CD14-positive monocyte (primary cell): ENCODE measurements at places on chromosomes 7 and 10.

GRCh38 chr10:73908853-73909539 lies 1.9 kb upstream of the PLAU start:
- DNase-seq, result peak; percentile 93

DNA sequence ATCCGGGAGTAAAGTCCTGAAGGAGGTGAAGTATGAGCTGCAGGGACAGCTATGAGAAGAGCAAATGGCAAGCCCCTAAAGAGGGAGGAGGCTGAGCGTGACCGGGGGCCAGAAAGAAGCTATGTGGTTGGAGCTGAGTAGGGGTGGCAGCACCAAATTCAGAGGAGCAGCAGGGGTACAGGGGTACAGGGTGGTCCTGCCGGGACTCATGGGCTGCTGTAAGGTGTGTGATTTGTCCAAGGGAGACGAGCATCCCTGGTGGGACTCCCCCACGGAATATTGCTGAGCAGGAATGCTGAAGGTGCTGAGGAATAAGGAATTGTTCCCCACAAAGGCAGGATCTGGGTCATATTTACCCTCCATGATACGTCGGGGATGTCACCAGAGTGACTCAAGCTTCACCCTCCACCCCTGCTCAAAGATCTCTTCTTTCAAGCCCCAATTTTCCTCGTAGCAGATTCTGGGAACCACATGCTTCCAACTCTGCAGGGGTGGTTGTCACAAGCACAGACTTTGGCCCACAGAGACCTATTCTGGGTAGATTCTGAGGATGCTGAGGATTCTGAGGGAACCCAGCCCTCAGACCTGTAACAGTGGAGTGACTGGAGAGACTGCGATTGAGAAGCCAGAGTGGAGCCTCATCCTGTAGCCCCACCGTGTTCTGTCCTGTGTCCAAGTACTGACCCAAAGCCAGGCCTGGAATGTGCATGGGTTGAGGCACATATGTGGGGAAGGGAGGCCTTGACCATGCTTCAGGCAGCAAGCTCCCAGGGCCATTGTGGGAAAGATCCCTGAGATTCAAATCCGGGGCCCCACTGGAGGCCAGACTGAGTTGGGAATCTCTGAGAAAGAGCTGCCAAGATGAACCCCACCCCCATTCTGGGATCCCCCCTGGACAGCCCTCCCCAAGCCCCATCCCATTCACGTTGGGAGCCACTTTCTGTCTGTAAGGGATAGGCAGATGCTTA lies 4.2 kb downstream of the SFTPD start:
- DNase-seq, result no peak

GRCh38 chr10:103921750-103922195 lies 3.8 kb upstream of the STN1 start:
- peak; percentile 56 for DNase-seq

- no peak for DNase-seq
Measured at GRCh38 chr7:52843436-52843835, 192.0 kb upstream of the POM121L12 start.

- no peak for DNase-seq
Measured at GRCh38 chr10:50439806-50440205, 183.9 kb downstream of the SGMS1 start.

GRCh38 chr7:117092785-117093184 lies 139.5 kb downstream of the ST7 start:
- no peak for DNase-seq

DNA sequence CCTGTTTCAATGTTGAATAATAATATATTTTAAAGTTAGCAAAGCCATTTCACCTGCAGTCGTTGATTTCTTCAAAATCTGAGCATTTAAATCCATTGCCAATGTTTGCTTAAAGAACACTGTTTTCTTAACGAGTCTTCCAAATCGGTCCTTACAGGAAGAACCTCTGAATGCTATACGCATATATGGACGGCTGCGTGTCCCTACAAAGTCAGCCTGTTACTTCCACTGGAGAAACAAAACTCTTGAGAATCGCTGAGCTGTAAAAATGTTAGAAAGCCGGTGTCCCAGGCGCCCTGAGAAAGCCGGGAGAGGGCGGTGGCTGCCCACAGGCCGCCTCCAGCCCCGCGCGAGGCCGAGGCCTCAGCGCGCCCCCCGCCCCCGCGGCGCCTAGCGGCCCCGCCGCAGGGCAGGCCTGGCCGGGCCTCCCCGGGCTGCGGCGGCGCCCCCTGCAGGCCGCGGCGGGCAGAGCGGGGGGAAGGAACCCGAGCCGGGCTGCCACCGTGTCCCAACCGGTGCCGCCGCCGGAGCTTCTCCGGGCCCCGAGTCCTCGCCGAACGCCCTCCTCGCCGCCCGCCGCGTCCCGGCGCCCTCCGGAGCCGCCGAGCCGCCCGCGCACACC lies at the start of gene FHIP2A:
TSS of gene FHIP2A (plus strand) at position 488 of the 622 bp plus-strand sequence. CDS start 299 bp downstream, outside the sequence.
- DNase-seq, result peak; percentile 71

GRCh38 chr10:124213899-124214510 lies 120.6 kb upstream of the CHST15 start:
- no peak for DNase-seq

DNA sequence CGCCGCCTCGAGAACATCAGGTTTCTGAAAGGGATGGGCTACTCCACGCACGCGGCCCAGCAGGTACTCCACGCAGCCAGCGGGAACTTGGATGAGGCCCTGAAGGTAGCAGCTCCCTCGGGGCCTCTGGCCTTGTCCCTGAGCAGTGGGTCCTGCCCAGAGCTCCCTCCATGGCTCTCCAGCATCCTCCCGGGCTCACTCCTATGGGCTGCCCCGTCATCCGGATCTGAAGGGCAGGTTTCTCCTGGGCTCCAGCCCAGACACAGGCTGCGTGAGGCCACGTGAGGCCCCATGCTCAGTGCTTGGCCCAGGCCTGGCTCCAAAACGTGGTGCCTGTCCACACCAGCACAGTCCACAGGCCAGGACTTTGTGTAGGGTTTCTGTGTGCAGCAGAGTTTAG lies 32.5 kb downstream of the NUB1 start:
- DNase-seq, result no peak

DNA sequence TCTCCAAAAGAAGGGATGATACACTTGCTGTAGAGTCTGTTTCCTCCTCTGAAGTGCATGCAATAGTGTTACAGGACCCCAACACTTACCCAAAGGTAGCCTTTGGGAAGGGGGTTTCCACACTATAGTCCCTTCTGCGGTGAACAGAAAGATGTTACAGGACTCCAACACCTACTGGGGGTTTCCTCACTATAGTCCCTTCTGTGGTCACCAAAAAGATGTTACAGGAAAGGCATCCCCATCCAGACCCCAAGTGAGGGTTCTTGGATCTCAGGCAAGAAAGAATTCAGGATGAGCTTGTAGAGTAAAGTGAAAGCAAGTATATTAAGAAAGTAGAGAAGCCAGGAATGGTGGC lies 69.2 kb upstream of the PIK3CG start:
- no peak for DNase-seq

- no peak for DNase-seq
Measured at GRCh38 chr7:19111474-19112273, 5.8 kb downstream of the TWIST1 start.

GRCh38 chr10:94042001-94042833 lies 48.5 kb downstream of the PLCE1 start:
- DNase-seq, result no peak

DNA sequence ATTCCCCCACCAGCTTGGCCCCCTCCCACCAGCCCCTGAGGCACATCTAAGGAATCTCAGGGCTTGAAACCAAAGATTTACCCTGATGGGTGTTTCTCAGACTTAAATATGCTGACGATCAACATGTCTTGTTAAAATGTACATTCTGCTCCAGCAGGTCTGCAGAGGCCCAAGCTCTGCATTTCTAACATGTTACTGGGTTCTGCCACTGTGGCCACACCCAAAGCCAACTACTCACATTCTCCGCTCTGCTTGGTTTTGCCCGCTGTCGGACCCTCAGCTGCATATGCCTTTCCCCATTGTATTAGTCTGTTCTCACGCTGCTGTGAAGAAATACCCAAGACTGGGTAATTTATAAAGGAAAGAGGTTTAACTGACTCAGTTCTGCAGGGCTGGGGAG lies 8.9 kb downstream of the PIP4K2A start:
- no peak for DNase-seq

DNA sequence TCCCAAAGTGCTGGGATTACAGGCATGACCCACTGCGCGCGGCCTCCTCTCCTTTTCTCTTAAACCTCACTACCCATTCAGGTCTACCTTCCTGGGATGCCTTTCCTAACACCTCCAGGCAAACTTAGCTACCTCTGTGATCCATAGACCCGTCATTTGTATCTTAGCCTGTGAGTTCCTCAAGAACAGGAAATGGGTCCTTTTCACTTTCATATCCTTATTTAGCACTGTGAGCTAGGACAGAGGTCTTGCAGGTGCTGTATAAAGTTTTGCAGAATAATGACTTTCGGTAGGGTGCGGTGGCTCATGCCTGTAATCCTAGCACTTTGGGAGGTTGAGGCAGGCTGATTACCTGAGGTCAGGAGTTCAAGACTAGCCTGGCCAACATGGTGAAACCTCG lies 215.7 kb downstream of the RELN start:
- no peak for DNase-seq

GRCh38 chr10:114380060-114380459 lies 24.2 kb downstream of the AFAP1L2 start:
- no peak for DNase-seq

GRCh38 chr10:68895041-68895440 lies 6.1 kb upstream of the DDX50 start:
- DNase-seq, result no peak

DNA sequence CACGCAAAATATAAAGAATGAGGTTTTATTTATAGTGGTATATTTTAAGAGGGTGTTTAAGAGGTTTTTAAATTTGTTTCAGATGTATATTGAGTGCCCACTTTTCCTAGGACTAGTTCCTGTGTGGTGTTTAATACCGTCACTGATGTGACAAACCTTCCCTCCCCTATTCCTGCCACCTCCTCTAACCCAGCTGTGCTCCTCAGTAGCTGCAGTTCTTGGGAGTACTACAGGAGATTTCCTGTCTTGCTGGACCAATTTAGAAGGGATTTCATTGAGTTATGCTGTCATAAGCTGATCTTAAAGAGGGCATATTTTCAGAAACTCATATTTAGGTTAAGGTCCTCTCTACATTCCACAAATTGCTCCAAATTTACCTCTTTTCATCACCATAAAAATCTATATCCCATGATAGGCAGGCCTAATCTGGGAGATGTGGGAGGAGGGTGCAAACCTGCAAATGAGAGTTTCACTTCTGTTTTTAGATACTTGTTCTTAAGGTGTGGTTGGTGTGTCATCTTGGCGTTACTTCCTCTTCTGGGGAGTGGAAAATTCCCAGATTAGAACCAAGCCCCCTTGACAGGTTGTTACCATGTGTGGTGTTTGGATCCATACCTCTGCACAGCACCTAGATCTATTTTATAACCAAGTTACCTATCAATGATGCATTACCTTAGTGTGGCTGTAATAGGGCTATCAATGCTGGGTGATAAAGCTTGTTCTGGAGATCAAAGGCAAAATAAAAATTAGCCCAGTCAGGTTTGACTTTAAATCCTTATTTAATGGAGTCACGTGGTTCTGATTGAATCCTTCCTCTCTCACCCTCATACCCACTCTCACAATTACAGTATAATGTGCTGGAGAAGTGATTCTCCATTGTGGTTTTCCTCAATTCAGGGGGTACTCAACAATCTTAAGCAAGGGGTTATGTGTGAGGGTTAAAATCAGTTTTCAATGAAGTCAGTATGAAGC lies 141.1 kb downstream of the CDK14 start:
- DNase-seq, result peak; percentile 20

DNA sequence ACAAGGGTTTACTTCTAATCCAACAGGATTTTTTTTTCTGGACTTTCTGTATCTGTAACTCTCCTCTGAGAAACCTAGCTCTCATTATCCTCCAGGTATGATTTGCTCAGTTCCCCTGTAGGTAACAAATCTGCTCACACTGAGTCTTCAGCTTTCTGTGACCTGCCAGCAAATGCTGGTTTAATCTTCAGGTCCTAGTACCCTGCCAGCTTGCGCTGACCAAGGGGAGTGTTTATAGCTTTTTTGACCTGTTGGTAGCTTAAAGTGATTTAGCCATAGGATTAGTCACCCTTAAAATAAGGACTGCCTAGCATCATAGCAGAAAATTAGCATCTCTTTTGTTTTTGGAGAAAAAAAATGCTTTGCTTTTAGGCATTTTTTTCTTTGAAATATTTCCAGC lies 22.4 kb downstream of the SND1 start:
- DNase-seq, result no peak

DNA sequence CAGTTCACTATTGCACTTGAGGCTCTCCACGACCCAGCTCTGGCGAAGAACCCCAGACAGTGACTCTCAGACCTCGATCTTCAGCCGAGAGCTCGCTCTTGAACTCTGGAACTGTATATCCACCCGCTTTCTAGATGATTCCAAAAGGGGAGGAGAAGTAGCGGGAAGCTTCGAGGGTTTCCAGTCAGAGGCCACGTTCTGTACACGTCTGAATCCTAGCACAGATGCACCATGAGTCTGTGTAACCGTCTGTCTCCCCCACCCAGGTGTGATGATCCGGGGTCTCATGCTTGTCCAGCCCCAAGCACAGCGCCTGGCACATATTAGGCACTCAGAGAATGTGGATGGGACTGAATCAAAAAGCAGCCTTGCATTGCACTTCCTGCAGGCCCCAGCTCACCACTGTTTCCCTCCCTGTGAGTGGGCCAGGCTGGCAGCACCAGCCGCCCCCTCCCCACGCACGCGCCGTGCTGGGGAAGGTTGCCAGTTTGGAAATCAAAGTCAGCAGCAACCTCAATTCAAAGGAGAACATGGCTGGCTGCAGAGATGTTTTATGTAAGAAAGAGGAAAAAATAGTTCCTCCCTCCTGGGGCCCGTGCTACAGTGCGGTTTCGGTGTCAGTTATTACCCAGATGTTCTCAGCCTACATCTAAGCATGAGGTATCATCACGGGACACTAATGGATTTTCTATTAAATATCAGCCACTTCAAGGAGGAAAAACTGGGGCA lies 5.7 kb downstream of the GRID2IP start:
- no peak for DNase-seq

DNA sequence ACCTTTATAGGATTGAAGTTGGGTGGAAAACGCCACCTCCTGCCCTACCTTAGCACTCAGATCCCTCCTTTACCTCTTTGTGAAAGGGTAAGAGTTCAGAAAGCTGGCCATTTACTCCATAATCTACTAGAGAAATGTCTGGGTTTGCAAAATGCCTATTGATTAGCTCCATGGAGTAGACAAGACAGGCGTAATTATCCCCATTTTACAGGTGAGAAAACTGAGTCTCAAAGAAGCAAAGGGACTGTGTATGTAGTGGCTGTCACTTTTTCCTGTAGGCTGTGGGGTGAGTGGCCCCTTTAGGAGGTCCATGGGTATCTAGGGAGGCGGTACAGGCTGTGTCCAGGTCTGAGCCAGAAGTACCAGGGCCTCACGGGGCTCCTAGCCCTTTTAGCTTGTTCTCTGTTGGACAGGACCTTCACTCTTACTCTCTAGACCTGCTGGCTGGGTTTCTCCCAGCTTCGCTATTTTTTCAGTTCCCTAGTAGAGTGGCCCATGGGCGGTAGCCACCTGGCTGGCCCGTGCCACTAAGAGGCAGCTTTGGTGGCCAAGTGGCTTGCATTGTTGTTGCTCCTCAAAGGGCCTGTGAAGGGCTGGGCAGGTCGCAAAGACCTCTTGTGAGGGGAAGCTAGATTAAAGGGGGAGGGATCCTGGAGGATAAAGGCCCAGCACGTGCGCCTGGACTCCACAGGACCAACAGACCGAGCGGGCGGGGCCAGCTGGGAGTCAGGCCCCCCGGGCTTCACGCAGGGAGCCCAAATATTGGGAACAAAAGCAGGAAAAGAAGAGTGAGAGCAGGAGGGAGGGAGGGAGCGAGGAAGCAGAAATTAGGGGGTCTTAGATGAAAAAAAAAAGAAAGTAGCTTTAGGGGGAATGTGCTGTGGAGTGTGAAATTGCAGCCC lies 4.7 kb upstream of the PAX2 start:
- DNase-seq, result no peak

GRCh38 chr7:47423196-47423595 lies 158.7 kb downstream of the TNS3 start:
- DNase-seq, result no peak
